ENCODE measurements at places on chromosomes 3 and 15.
A peak's percentile ranks its signal among the peaks of the same experiment; 100 is the strongest.

GRCh38 chr15:90982135-90982534, 12.2 kb downstream of the PRC1 start:
- no peak for DNase-seq

GRCh38 chr3:47227678-47228077, 54.9 kb downstream of the KIF9 start:
- DNase-seq = no peak

GRCh38 chr3:33115024-33115768, 1.4 kb downstream of the CRTAP start:
- DNase-seq = peak; percentile 97

DNA sequence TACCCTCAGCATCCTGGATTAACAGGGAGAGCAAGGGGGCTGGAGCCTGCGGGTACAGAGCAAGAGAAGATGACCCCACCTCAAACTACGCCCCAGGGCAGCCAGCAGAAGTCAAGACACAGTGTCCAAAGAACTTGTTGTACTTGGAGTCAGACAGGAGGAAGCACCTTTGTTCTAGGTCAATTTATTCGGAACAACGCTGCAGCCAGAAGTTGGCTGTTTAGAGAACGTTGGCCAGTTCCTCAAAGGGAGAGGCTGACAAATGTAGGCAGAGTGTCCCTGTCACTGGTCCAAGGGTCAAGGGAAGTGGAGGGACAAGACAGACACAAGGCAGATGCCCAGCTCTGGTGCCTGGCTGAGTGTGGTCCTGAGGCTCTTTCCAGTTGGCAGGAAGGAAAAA, 32.1 kb upstream of the PIAS1 start:
- no peak for DNase-seq

- no peak for DNase-seq
These were observed 342.2 kb downstream of the PDCD6IP start for GRCh38 chr3:34140616-34141015.

- DNase-seq = no peak
These were observed 58.3 kb upstream of the MYZAP start for GRCh38 chr15:57533448-57533799.

DNA sequence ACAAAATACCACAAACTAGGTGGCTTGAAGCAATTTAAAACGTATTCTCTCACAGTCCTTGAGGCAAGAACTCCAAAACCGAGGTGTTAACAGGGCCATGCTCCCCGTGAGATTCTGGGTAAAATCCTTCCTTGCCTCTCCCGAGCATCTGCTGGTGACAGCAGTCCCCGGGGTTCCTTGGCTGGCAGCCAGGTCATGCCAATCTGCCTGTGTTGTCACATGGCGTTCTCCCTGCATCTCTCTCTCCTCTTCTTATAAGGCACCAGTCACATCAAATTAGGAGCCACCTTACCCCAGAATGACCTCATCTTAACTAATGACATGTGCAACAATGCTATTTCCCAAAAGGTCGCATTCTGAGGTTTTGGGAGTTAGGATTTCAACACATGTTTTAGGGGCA, 26.3 kb upstream of the LRRN1 start:
- DNase-seq = no peak

GRCh38 chr3:126867190-126867862, 115.6 kb upstream of the PLXNA1 start:
- no peak for DNase-seq

GRCh38 chr3:45596290-45596791, 1.8 kb downstream of the LIMD1 start:
- DNase-seq = peak; percentile 35

DNA sequence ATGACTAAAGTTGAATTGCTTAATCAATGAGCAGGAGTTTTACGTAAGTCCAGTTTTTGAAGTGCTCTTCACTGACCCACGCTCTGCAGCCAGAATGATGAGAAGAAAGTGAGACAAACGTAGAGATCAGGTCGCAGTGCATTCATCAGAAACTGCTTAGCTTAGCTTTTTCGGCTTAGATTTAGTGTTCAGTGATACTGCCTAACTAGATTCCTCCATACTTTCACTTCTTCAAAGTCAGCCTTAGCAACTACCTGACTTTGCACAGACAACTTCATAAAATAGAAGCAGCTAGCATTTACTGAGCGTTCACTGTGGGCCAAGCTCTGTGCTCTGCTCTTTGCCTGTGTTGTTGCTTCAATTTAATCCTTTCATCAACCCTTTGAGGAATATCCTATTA, 116.1 kb downstream of the KCNH8 start:
- DNase-seq = no peak

DNA sequence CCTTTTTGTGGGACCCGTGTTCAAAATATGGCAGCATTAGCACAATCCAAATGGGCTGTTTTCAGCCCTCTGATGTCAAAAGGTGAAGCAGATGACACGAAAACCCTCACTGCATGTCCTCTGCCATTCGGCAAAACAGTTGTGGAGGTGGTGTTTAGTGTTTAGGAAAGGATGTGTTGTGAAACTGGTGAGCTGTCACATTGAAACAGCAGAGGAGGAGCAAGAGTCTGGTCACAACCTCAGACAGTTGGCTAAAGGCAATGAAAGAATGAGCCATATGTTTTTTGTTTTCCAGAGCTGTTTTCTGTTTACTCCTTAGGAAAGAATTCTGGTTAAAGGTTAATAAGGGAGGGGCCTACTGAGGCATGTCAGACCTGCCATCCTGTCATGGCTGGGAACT, 140.7 kb downstream of the VPS8 start:
- peak; percentile 3 for DNase-seq

DNA sequence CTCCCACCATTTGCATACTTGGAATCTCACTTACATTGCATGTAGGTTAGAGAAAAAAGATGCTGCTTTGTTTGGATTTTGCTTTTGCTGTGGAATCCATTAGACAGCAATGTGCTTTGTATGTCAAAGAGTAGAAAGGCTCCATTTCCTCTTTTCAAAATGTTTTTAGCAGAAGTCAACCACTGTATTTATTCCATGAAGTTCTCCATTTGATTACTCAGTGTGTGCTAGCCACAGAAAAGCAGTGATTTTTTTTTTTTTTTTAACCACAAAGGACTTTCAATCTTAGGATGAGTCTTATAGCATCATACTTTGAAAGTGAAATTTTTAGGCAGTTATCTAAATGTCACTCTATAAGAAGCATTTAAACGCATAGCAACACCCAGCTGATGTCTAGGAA, 285.0 kb upstream of the ADAMTS9 start:
- DNase-seq = peak; percentile 46

- no peak for DNase-seq
These were observed 180.9 kb downstream of the SUCNR1 start for GRCh38 chr3:152054315-152054714.

- no peak for DNase-seq
These were observed 645.8 kb upstream of the TBL1XR1 start for GRCh38 chr3:177842743-177843734.

DNA sequence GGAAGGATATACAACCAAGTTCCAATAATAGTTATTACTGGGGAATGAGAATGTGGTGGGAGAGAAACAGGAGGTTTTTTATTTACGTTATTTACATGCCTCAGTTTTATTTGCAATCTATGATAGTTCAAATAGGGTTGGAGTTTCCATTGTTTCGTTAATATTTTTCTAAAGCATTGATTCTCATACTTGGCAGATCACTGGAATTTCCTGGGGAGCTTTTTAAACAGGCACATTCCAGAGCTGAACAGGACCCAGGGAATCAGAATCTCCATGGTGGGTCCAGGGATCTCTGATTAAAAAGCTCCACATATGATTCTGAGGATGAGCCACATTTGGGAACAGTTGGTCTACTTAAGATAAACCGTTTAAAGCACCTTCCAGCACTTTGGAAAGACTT, 123.9 kb downstream of the IL20RB start:
- DNase-seq = no peak

DNA sequence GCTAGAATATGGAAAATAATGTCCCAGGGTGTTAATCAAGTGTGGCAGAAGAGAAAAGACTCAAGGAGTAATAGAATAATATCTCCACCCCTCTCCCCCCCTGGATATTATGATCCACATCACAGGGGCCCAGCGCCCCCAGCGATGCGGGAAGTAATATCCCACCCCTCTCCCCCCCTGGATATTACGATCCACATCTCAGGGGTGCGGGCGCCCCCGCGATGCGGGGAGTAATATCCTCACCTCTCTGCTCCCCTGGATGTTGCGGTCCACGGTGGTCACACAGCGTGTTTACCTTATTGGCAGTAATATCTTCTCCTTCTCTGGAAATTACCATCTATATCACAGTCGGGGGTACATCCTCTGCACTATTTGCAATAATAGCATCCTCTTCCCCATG, 97.1 kb upstream of the OSBPL11 start:
- no peak for DNase-seq

DNA sequence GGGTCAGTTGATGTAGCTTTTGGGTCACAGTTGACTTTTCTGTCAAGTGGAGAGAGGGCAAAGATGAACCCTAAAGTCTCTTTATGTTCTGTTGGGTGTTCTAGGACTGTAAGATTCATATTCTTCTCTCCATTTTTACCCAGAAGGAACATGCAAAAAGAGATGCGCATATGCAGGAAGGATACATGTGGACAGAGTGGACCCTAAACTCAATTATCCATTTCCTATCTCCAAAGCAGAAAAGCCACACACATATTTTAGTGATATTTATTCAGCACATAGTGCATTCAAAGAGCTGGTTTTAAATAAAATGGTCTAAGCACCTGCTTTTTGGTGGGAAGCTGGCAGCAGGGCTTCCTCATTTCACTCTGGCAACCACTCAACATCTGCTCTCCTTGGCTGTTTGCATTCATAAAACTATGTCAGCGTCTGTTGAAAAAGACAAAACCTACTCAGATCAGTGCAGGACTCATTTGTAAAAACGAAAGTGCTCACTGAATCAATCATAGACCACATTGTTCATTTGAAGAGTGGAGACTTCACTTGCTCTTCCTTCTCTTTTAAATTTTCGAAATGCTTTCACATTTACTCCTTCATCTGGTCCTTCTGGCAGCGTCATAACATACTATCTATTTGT, 96.6 kb downstream of the SEMA6D start:
- DNase-seq = no peak

GRCh38 chr3:59424268-59425010, 374.6 kb upstream of the CFAP20DC start:
- peak; percentile 72 for DNase-seq

DNA sequence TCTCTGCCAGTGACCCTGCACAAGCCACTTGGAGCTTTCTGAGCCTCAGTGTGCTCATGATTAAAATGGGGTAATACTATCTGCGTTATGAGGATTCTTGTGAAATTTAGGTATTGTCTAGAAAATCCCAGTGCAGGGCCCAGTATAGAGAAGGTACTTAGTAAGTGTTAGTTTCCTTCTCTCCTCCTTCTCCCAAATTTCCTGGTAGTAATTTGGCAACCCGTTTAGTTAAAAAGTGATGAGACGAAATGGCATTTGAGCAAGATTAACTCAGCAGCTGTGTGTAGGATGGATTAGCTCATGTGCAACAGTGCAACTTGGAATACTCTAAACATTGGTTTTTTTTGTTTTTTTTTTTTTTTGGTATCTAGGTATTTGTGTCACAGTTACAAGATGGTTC, 84.6 kb downstream of the SLCO3A1 start:
- no peak for DNase-seq

- peak; percentile 99 for DNase-seq
These were observed 303.1 kb downstream of the RPLP1 start for GRCh38 chr15:69755551-69756310.

GRCh38 chr15:78628227-78628626, 7.4 kb upstream of the CHRNA3 start:
- no peak for DNase-seq

DNA sequence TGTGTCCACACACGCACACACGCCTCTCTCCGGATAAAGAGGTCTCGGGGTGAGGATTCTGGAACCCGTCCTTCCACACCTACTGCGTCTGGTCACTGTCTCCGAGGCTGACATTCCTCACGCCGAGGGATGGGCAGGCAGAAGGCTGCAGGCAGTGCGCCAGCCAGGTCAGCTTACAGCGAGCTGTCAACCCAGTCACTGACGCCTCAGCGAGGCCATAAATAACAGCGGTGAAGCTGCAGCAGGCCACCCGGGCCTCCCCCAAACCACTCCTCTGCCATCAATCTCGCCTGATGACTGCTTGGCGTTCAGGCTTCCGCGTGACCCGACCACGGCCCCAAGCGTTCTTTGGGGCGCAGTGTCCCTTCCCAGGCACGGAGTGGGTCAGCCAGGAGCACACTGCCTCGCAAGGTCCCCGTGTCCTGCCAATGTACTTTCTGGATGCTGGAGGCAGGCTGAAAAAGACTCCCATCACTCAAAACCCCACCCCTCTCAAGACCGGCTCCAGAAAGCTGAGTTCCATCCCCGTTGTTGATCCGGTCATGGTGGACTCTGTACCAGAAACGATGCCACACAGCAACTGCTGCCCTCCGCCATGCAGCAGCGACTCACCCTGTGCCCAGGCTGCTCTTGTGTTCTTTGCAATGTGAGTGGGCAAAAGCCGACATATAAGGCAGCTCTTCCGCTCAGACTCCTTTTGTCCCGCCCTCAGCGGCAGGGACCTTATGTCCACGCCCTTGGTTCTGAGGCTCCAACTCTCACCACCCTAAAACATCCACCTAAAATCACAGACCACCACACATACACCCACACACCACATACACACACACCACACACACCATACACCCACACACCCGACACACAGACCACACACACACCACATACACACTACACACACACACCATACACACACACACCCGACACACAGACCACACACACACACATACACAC, 27.1 kb downstream of the CPN2 start:
- DNase-seq = peak; percentile 64

DNA sequence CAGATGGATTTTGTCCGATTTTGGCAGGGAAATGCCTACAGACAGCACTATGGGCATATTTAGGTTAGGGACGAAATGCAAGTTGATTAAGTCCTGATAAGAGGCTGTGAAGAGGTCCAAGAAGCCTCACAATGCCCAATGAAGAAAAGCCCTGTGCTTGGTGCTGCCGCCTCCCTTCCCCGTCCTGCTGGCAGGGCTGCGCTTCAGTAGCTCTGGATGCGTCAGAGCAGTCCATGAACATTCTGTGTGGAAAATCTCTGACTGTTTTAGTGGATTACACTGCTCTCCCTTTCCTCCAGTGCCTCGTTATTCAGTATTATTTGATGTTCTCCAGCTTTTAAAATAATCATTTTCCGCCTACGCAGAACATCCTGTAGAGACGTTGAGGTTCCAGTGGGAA, 39.6 kb downstream of the MLH1 start:
- DNase-seq = no peak

- peak; percentile 67 for DNase-seq
These were observed 193.5 kb downstream of the FOXP1 start for GRCh38 chr3:71389911-71390573.

DNA sequence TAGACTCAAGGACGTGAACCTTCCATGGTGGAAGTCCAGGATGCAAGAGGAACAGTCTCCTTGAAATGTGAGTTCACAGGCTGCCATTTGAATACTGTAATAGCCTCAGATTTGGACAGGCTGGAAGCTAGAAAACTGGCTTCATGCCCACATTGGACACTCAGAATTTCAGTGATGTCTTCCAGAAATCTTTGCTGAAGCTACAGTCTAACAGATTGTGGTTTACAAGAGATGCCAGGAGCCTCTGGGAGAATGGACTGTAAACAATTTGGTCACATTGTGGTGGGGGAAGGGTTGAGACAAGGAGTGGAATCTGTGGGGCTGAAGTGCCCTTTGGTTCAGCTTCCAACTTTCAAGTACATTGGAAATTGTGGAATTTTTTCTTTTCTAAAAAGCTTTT, 252.0 kb upstream of the PROK2 start:
- DNase-seq = peak; percentile 36

- DNase-seq = no peak
These were observed 63.9 kb downstream of the CERS3 start for GRCh38 chr15:100464888-100465287.
